ENCODE measurements at places on chromosomes 4 and X.

GRCh38 chr4:9903317-9903716 is 118.0 kb downstream of the SLC2A9 start:
- no peak for DNase-seq

DNA sequence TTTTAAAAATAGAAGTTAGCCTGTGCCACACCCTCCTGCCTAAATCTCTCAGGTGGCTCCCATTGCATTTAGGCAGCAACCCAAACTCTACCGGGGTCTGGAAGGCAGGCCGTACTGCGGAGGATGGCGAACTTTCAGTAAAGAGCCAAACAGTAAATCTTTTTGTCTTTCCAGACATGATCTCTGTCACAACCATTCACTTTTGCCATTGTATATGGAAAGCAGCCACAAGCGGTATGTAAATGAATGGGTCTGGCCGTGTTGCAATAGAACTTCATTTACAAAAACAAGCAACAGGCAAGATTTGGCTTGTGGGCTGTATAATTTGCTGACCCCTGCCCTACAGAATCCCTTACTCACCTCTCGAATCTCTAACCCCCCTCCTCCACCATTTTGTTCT is 3.3 kb downstream of the RADX start:
- DNase-seq, result no peak

DNA sequence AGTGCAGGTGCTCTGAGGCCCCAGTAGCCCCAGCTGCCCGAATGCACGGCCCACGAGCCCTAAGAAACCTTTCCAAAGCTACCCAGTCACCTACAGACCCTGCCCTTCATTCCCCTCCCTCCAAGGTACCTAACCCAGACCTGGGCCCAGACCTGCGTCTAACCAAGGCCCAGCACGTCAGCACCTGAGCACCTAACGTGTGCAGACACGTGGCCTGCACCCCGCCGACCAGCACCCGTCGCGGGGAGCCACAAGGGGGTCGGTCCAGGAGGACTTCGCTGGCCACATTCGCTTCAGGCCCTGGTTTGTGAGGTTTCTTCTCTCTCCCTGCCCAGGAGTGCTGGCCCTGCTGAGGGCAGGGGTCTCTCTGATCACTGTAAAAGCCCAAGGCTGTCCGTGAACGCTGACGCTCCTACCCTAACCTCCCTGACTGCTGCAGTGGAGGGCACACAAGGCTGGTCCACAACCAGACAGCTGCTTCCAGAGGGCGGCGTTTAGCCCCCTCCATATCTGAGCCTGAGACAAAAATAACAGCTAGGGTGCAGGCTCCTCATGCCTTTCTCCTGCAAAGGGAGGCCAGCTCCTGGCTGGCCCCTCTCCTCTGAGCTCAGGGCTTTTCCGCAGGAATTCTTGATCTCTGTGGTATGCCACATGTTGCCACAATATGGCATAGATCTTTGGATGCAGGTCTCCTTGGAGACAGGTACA is 31.8 kb downstream of the WDR1 start:
- no peak for DNase-seq

GRCh38 chr4:181312066-181312465 is 931.1 kb upstream of the TENM3 start:
- DNase-seq, result no peak

DNA sequence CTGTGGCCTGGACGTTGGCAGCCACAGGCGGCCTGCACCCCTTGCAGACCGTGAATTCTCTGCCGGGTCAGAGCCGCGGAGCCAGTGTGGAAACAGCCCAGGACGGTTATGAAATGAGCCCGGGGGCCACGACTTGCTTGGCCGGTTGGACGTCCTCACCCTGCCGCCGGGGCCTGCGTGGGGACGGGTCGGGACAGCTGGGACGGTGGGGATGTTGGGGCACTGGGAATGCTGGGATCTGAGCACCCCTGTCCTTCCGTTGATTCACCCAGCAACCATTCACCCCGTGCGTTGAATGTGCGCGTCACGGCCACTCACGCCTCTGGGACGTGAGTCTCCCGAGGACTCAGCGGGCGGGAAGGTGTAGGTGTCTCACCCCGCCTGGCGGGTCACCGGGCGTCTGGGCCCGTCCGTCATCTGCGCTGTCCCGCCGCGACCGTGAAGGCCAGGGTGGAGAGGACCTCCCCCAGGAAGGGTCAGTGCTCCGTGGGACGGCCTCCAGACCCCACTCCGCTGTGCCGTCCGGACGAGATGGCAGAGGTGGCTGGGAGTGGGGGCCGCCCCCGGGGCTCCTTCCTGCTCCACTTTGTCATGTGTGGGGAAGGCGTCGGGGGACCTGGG is 4.5 kb upstream of the PLCXD1 start:
- DNase-seq, result peak; percentile 79

DNA sequence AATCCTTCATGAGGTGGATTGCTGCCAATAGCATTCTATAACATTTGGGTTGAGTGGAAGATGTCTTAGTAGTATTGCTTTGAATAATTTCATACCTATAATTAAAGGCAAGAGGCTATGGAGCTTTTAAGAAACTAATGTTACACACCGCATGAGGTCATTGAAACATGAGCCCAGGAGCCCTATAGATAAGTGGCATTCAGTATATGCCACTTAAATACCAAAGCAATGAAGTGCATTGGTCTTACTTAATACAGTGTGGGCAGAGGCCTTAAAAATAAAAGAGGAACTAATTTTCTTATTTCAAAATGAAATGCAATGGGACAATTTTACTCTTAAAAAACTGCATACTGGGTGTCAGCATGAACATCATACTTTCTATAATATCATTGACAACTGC is 47.5 kb downstream of the SPATA18 start:
- no peak for DNase-seq

DNA sequence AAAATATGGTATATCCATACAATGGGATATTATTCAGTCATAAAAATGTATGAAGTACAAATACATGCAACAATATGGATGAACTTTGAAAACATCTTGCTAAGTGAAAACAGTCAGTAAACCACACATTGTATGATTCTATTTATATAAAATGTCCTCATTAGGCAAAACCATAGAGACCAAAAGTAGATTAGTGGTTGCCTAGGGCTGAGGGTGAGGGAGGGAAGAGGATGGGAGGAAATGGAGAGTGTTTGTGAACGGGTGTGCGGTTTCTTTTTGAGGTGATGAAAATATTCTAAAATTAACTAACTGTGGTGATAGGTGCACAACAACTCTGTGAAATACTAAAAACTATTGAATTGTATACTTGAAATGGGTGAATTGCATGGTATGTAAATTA is 29.6 kb downstream of the TEX11 start:
- no peak for DNase-seq

GRCh38 chr4:5448221-5448620 is 260.1 kb downstream of the EVC2 start:
- DNase-seq, result peak; percentile 14

GRCh38 chr4:7424553-7425111 is 10.1 kb downstream of the PSAPL1 start:
- DNase-seq, result no peak

GRCh38 chr4:7121174-7121573 is 53.3 kb upstream of the GRPEL1 start:
- DNase-seq, result peak; percentile 6

DNA sequence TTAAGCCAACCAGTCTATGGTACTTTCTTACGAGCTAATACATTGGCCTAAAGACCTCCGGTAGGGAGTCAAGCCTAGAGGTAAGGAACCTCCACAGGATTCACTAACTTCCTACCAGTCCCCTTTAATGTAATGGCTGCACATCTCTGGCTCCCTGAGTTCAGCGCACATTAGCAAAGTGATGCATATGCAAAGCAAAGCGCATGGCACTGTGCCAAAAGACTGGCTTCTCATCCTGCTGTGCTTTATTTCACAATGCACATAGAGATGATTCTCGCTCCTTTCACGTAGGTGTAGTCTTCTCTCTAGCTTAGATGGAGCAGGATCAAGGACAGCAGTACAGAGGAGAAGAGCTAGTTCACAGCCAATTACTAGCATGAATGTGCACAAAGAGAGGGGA is 14.6 kb upstream of the CLTRN start:
- no peak for DNase-seq

Data from EH (cell line).